ENCODE measurements at places on chromosomes 5 and 9. TPM values are rescaled to one million over a fixed set of nuclear protein-coding genes. Genes with fewer than 3 reads are reported as not detected.

DNA sequence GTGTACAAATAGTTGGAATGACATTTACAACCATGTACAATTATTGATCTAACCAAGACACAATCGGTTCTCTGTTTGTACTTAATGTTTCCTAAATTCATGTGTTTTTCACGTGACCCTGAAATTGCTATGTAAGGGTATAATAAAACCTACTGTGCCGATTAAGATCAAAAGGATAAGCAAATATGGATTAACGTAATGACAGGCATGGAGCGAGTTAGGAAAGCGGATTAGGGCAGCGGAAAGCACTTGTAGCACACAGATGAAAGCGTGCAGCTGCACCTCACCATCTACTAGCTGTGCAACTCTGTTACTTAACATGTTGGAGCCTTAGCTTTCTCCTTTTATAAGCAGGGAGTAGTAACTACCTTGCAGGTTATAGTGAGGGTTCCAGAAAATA is 38.3 kb upstream of the ZFYVE16 start:
- no peak overlapping the region for H3K27ac ChIP-seq
- DNase-seq, result no peak
- no peaks in the 10 kb centered on the region for H3K36me3 ChIP-seq

DNA sequence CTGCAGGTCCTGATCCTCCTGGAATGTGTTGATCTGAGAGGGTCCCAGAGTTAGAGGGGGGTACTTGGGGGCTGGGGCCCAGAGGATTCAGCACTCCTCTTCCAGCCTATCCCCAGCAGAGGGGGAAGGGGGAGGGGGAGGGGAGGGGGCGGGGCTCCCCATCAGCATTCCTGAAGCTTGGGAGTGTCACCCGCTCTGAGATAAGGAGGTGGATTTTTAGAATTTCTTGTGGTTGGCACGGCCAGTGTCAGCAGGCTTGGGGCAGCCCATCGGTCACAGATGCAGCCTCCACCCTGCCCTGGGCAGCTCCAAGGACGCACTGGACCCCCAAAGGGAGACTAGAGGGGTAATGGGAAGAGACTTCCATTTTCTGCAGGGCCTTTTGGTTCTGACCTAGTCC is 5.3 kb downstream of the FGF18 start:
- H3K4me1 ChIP-seq, result peaks cover 16% of the 10 kb centered on the region
- no peak overlapping the region for H3K27ac ChIP-seq
- peaks cover 35% of the 10 kb centered on the region for H3K27me3 ChIP-seq
- DNase-seq, result no peak

- H3K36me3 ChIP-seq, result no peaks in the 10 kb centered on the region
- DNase-seq, result no peak
Observed at GRCh38 chr5:88948746-88949600, 66.0 kb upstream of the MEF2C start.

DNA sequence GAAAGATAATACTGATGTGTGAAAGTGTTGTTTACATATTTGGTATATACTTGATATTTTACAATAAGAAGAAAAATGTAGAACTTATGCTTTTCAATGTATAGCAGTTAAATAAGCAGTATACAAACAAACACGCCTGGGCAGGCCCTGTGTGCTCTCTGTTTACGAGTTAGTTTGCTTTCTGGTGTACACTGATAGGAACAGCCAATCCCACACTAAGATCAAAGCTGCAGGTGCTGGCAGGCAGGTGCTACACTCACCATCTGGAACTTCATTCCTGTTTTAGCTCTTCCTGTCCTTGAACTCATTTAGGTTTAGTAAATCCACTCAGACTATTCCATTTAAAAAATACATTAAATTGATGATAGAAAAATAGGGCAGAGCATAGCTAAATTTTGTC is 614.7 kb upstream of the ST8SIA4 start:
- no peaks in the 10 kb centered on the region for H3K27me3 ChIP-seq
- no peaks in the 10 kb centered on the region for H3K4me1 ChIP-seq
- no peak overlapping the region for H3K4me3 ChIP-seq
- H3K27ac ChIP-seq, result no peak overlapping the region
- H3K36me3 ChIP-seq, result peaks cover 2% of the 10 kb centered on the region

DNA sequence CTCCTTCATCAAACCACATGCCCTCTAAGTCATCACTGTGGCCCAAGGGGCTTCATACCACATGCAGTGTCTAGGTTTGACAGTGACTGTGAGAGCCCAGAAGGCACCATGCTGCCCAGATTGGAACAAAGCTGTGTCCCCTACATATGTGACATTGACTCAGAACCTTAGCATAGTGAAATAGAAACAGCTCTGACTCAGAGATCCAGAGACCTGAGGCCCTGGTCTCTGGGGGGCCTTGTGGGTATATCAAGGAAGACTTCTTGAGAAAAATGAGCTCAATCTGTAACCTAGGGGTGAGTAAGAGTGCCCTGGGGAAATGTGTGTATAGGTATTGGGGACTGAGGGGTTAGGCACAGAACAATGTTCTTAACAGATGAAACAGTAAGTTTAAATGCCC is 7.1 kb upstream of the ENTREP1 start:
- no peak for DNase-seq
- H3K4me3 ChIP-seq, result no peak overlapping the region
- peaks cover 31% of the 10 kb centered on the region for H3K27me3 ChIP-seq
- H3K27ac ChIP-seq, result no peak overlapping the region
- no peaks in the 10 kb centered on the region for H3K4me1 ChIP-seq

- no peaks in the 10 kb centered on the region for H3K27me3 ChIP-seq
- H3K36me3 ChIP-seq, result peaks cover 16% of the 10 kb centered on the region
- no peaks in the 10 kb centered on the region for H3K4me1 ChIP-seq
- H3K4me3 ChIP-seq, result no peak overlapping the region
- DNase-seq, result no peak
Observed at GRCh38 chr9:34106110-34106509, 20.4 kb downstream of the DCAF12 start.

DNA sequence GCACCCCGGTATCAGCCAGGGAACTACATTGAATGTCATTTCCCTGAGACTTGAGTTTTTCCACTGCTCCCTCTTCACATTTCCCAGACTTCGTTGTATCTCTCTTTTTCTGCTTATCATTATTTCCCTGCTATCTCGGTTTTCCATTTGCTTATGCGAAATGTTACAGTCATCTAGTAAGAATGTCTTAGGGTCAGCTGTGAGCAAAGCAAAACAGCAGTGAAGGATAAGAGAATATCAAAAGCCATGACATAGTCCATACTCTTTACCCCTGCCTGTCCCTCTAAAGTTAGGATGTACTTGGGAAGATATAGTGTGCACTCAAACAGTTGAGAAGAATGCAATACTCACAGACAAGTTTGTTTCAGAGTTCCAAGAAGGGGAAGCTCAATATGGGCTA is 88.7 kb downstream of the ITGA1 start:
- no peaks in the 10 kb centered on the region for H3K27me3 ChIP-seq
- no peaks in the 10 kb centered on the region for H3K36me3 ChIP-seq
- H3K27ac ChIP-seq, result no peak overlapping the region
- no peak overlapping the region for H3K4me3 ChIP-seq
- no peak for DNase-seq
- peaks cover 3% of the 10 kb centered on the region for H3K4me1 ChIP-seq

GRCh38 chr5:149338364-149338763 is 6.9 kb upstream of the GRPEL2 start:
- H3K4me3 ChIP-seq, result no peak overlapping the region
- DNase-seq, result no peak
- peaks cover 4% of the 10 kb centered on the region for H3K4me1 ChIP-seq
- no peaks in the 10 kb centered on the region for H3K27me3 ChIP-seq
- H3K36me3 ChIP-seq, result no peaks in the 10 kb centered on the region
- no peak overlapping the region for H3K27ac ChIP-seq

DNA sequence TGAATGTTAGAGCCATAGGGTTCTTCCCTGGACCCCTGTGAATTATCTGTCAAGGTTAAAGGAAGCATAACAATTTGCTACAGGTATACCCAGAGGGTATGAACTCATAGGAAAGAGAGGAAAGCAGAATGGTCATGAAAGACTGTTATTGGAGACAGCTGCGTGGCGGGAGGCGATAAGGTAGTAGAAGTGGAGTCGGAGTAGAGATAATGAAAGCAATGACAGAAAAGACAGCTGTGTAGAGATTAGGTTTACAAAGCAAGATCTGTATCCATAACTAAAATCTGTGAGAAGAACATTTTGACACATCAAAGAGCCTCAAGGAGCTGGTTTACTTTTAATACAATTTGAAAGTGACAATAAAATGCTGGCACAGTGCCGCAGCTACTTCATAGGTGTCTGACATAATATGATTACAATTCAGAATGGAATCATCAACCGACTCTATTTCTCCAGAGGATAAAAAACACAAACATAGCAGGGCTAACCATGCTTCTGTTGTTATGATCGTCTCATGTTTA is 603.9 kb downstream of the CDH12 start:
- H3K4me3 ChIP-seq, result no peak overlapping the region
- no peaks in the 10 kb centered on the region for H3K36me3 ChIP-seq
- no peaks in the 10 kb centered on the region for H3K27me3 ChIP-seq

DNA sequence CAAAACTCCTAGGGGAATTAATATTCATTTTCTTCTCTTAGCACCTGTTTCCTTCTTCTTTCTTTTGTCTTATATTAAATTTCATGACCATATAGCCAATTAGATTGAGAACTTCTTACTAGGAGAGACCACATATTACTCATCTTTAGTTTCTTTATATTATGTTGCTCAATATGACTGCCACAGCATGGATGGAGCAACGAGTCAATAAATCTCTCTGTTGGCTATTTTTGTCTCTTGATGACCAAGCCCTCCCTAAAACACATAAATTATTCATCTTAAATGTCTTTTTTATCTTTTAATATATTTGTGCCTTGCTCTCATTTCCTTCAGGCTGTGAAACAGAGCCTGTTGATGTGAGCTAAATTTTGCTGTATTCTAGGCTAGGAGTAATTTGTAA is 123.0 kb downstream of the ADAMTSL1 start:
- no peak for DNase-seq
- no peaks in the 10 kb centered on the region for H3K27me3 ChIP-seq
- no peak overlapping the region for H3K4me3 ChIP-seq
- no peak overlapping the region for H3K27ac ChIP-seq
- H3K36me3 ChIP-seq, result no peaks in the 10 kb centered on the region

DNA sequence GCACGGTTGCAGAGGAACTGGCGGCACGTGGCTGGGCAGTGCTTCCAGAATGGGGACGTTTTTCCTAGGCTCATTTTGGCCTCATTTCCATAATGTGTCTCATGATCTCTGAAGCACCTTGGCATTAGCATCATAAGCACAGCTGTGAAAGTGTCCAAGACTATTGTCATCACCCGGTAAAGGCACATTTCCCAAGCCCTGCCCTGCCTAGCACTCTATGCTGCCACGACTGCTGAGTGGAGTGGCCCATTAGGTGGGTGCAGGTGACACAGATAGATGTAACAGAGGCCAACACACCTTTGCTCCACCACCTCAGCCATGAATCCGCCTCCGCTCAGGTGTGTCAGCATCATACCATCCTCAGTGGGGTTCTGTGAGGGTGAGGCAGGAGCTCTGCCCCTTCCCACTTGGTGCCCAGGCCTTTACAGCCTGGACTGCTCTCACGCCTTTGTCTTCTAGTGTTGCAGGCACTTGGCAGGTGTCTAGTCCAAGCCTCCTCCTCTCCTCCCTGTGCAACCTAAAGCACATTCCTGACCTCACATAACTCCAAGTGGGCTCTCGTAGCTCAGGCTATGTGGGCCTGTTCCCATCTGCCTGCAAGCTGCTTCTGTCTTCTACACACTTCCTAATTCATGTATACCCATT is 213.0 kb downstream of the FSTL4 start:
- no peak for DNase-seq
- H3K4me1 ChIP-seq, result no peaks in the 10 kb centered on the region
- no peaks in the 10 kb centered on the region for H3K36me3 ChIP-seq

DNA sequence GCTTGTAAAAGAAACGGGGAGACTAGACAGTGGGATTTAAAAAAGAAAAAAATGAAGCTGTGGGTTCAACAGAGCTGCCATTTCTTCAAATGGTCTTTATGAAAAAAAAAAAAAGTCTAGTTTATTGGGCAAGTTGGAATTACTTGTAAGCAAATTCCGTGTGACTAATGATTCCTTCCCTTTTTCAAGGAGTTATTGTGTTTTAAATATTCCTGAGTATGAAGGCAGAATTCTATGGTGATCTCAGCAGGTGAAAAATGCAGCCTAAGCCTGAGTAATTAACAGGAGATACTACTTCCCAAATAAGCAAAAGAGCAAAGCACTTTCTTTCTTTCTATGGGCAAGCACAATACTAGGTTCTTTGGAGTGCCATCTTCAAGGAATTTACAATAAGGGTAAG is 481.9 kb downstream of the ZNF608 start:
- no peaks in the 10 kb centered on the region for H3K27me3 ChIP-seq
- H3K36me3 ChIP-seq, result no peaks in the 10 kb centered on the region
- H3K4me3 ChIP-seq, result no peak overlapping the region

- H3K27me3 ChIP-seq, result no peaks in the 10 kb centered on the region
- H3K4me3 ChIP-seq, result no peak overlapping the region
- no peak for DNase-seq
- H3K27ac ChIP-seq, result no peak overlapping the region
Observed at GRCh38 chr9:100525563-100525962, 52.3 kb upstream of the CAVIN4 start.

GRCh38 chr9:110049699-110050450 is 158.1 kb downstream of the C9orf152 start:
- peak; percentile 16 for DNase-seq
- peak overlapping the region; percentile 73 for H3K4me3 ChIP-seq
- no peaks in the 10 kb centered on the region for H3K36me3 ChIP-seq
- peaks cover 77% of the 10 kb centered on the region for H3K27me3 ChIP-seq
- peaks cover 12% of the 10 kb centered on the region for H3K4me1 ChIP-seq

DNA sequence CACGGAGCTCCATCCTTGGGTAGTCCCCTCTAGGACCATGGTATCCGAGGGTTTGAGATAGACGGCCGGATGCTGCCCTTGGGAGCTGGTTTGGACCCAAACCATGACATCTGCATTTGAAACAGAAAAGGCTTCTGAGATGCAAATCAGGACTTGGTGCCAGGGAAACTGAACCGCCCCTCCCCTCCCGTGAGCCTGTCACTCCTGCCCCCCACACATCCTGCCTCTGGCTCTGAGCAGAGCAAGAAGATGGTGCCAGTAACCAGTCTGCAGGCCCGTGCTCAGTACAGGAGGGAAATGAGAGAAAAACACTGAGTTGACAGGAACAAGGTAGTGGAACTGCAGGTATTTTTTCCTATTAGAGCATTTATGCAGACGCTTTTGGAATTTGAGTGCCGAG is 18.6 kb downstream of the ARPC5L start:
- no peak for DNase-seq
- H3K27me3 ChIP-seq, result no peaks in the 10 kb centered on the region
- H3K4me3 ChIP-seq, result no peak overlapping the region
- H3K27ac ChIP-seq, result no peak overlapping the region
- no peaks in the 10 kb centered on the region for H3K4me1 ChIP-seq
- peaks cover 11% of the 10 kb centered on the region for H3K36me3 ChIP-seq

The IFNE gene
- 3.6 TPM for total RNA-seq

The IFNA7 gene
- total RNA-seq, result not detected

The ZBTB34 gene
- 21.5 TPM for total RNA-seq

The LCN10 gene
- not detected for total RNA-seq

The GFI1B gene
- total RNA-seq, result not detected

The KIF2A gene
- total RNA-seq, result 69.3 TPM

The GABBR2 gene
- 0.49 TPM for total RNA-seq

The NEURL1B gene
- total RNA-seq, result 4.0 TPM

The ACER2 gene
- 7.5 TPM for total RNA-seq

The RNF208 gene
- total RNA-seq, result 24.0 TPM

The BAAT gene
- total RNA-seq, result 0.36 TPM

The ISL1 gene
- total RNA-seq, result 9.7 TPM

The MSX2 gene
- total RNA-seq, result 11.7 TPM

The RORB gene
- total RNA-seq, result not detected
